Stimulated activated CD8-positive, alpha-beta memory T cell treated with anti-CD3 and anti-CD28 coated beads, Interleukin-4, amount 100 ng/mL, for 1 hour (primary cell): ENCODE measurements at places on chromosomes 13 and 19.

- no peak for DNase-seq
Measured at GRCh38 chr19:10946958-10947657, 13.7 kb upstream of the SMARCA4 start.

DNA sequence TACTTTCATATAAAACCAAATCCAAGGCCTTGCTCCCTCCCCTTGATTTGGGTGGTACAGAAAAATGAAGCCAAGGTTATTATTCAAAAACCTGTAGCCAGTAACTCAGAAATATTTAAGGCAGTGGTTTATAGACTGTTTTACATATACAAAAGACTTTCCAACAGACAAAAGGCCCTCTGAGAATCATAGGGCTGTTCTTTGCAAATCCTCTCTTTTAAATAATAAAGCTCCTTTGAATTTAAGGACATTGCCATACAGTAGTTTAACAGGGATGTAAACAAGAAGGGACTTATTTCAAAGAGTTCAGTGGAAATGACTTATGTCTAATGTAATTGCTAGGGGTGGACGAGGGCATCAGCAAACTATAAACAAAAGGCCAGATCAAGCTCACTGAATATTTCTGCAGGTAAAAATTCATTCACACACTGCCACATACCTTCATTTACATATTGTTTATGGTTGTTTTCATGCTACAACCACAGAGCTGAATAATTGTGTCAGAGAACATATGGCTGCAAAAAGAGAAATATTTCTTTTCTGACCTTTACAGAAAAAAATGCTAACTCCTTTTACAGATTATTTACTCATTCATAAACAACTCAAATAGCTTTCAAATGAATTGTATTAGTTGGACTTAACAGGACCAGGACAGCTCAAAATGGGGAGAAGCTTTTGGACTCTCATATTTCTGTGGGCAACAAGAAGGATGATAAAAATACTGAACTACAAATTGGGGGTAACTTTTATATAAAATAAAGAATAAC is 665.6 kb downstream of the SLITRK1 start:
- no peak for DNase-seq

- no peak for DNase-seq
Measured at GRCh38 chr13:29103065-29103800, 283.1 kb downstream of the MTUS2 start.

GRCh38 chr13:99979453-99980200 is 2.0 kb upstream of the ZIC2 start:
- no peak for DNase-seq

GRCh38 chr19:58395979-58396627 is 647 bp downstream of the RNF225 start:
- no peak for DNase-seq

DNA sequence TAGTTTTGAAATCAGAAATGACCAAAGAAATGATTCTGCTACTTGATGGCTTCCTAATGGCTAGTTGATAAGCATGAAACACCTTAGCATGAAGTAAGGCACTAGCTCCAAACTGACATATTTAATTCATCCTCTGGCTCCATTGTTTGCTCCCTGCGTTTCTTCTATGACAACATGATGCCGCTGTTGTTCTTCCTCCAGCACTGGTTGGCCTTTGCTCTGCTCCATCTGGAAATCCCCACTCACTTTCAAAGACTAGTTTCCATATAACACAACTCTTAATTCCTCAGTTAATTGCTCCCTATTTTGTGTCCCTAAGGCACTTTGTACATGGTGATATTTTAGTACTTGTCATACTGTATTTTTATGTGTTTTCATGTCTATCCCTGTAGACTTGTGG is 151.6 kb downstream of the GPC6 start:
- DNase-seq: no peak

DNA sequence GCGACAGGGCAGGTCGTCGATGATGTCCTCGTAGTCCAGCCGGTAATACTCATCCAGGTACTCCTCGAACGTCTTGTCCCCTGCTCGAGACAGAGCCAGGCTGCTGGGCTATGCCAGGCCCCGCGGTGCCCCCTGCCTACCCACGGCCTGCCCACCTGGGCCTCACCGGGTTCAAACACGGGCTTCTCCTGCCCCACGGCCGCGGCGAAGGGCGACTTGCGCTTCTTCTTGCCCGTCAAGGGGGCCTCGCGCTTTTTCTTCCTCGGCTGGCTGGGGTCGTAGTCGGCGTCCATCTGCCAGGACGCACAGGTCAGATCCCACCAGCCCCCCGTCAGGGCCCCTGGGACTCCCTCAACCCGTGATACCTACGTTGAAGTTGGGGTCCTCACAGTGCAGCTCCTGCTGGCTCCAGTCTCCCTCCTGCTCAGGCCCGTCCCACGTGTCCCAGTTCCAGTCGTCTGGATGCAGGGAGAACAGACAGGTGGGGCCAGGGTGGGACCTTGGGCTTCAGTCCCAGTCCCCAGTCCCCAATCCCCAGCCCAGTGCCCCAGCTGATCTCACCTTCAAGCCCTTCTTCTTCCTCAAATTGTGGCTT is 8.1 kb downstream of the KRI1 start:
- no peak for DNase-seq

GRCh38 chr13:58843567-58843966 is 1212.0 kb downstream of the PCDH17 start:
- no peak for DNase-seq

DNA sequence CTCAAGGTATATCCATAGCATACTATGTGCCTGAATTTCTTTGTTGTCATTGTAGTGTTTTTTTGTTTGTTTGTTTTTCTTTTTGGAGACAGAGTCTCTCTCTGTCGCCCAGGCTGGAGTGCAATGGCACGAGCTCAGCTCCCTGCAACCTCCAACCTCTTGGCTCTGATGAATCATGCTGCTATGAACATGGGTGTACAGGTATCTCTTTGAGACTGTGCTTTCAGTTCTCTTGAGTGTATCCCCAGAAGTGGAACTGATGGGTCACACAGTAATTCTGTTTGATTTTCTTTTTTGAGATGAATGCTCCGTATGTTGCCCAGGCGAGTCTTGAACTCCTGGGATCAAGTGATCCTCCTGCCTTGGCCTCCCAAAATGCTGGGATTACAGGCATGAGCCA is 13.7 kb upstream of the SLC25A42 start:
- no peak for DNase-seq

DNA sequence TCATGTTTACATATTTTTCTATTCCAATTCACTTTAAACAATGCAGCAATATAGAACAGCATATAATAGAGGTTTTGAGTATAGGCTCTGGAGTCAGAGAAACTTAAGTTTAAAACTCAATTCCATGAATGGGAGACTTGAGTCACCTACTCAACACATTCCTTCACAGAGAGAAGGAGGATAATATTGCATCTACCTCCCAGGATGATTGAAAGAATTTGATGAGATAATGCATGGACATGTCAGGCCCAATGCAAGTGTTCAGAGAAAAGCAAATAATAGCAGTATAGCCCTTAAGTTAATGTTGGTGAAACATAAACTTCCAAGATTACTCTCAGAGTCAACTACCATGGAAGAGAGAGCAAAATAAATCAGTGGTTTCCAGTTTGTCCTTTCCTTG is 170.2 kb downstream of the DCLK1 start:
- no peak for DNase-seq

DNA sequence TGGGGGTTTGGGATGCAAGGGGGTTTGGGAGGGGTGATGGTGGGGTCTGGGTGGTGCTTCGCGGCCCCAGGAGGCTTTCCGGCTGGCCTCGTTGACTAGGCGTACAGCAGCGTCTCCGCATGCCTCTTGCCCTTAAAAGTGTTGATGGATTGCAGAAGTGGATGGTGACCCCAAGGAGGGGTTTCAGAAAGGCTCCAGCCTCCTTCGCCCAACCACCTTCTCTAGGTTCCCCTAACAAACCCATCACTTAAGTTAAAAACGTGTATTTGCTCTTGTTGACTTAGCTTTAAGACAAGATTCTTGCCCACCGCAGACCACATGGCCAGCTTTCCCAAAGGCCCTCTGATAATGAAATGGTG is 8.1 kb upstream of the TSHZ3 start:
- DNase-seq: no peak
